ENCODE measurements at places on chromosomes 2 and 18. TPM values are rescaled to one million over a fixed set of nuclear protein-coding genes. Genes with fewer than 3 reads are reported as not detected.

VWC2L gene
- polyA plus RNA-seq, result 0.07 TPM

CDK15 gene
- 2.0 TPM for polyA plus RNA-seq

EGR4 gene
- polyA plus RNA-seq, result not detected

UXS1 gene
- polyA plus RNA-seq, result 78.9 TPM

STEAP3 gene
- polyA plus RNA-seq, result 1.8 TPM

ASAP2 gene
- 57.9 TPM for polyA plus RNA-seq

STARD6 gene
- polyA plus RNA-seq, result 0.20 TPM

MYO5B gene
- 29.3 TPM for polyA plus RNA-seq

GALNT5 gene
- 0.67 TPM for polyA plus RNA-seq

CFC1 gene
- polyA plus RNA-seq, result not detected

G6PC2 gene
- polyA plus RNA-seq, result not detected

CNNM3 gene
- polyA plus RNA-seq, result 27.9 TPM

PRKAG3 gene
- polyA plus RNA-seq, result not detected

CCDC85A gene
- polyA plus RNA-seq, result 1.8 TPM

CAPN14 gene
- polyA plus RNA-seq, result 0.07 TPM

ZC3H6 gene
- polyA plus RNA-seq, result 9.7 TPM

LYPD1 gene
- 86.8 TPM for polyA plus RNA-seq

EIF4E2 gene
- polyA plus RNA-seq, result 118 TPM

INHA gene
- polyA plus RNA-seq, result 0.90 TPM

ECEL1 gene
- polyA plus RNA-seq, result 8.6 TPM

TGFA gene
- 15.8 TPM for polyA plus RNA-seq

DAW1 gene
- 0.68 TPM for polyA plus RNA-seq

NOL4 gene
- polyA plus RNA-seq, result 3.5 TPM

DTNA gene
- 25.2 TPM for polyA plus RNA-seq

TTC27 gene
- 26.7 TPM for polyA plus RNA-seq

XDH gene
- 0.03 TPM for polyA plus RNA-seq

FAP gene
- 12.9 TPM for polyA plus RNA-seq

MC5R gene
- 0.31 TPM for polyA plus RNA-seq

LIMS4 gene
- 0.96 TPM for polyA plus RNA-seq

POTEI gene
- 0.14 TPM for polyA plus RNA-seq

COL5A2 gene
- 145 TPM for polyA plus RNA-seq

TGIF1 gene
- 81.7 TPM for polyA plus RNA-seq
